ENCODE measurements at places on chromosomes 7 and 10. TPM values are rescaled to one million over a fixed set of nuclear protein-coding genes. Genes with fewer than 3 reads are reported as not detected.

GRCh38 chr7:15504351-15504750 lies 57.5 kb downstream of the AGMO start:
- no peak for DNase-seq

DNA sequence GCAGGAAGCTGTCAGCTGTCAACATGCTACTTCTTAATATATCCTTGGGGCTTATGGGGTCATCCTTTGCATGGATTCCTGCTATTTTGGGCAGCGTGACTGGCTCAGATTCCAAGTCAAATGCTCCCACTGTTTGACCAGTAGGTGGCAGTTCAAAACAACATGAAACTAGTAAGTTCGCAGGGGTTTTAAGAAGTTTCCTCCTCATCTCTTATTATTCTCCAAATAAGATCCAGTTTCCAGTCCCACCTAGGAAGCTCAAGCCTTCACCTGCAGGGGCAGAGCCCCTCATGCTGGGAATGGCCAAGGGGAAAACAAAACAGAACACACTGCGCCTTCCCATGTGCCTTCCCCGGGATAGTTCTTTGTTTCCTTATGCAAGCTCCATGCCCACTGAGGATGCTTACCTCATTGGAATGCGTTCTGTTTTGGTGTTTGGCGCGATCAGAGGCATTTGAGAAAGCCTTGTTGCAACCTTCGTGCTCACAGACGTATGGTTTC lies 259.8 kb downstream of the GLI3 start:
- DNase-seq: no peak

DNA sequence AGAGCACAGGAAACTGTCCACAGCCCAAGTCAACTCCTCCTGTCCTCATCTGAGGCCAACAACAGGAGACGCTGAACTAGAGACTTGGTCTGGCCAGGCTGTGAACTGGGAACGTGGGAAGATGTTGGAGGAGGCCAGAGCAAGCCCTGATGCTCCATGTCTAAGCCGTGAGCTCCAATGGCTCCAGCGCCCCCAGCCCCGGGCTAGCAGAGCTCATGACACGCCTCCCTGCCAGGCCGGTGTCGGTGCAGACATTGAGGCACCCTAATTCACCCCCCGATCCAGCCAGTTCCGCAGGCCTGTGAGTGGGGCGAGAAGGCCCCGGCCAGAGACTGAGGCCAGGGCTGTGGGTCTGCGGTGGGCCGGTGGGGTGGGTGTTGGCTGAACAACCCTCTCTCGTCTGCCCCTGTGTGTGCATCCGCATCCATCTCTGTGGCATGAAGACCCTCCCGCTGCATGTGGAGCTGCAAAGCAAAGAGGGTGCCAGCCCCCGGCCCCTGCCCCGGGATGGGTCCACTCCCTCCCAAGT lies 109.3 kb upstream of the MACROH2A2 start:
- no peak for DNase-seq

- DNase-seq: no peak
These were observed 1.1 kb downstream of the GGCT start for GRCh38 chr7:30503274-30504212.

DNA sequence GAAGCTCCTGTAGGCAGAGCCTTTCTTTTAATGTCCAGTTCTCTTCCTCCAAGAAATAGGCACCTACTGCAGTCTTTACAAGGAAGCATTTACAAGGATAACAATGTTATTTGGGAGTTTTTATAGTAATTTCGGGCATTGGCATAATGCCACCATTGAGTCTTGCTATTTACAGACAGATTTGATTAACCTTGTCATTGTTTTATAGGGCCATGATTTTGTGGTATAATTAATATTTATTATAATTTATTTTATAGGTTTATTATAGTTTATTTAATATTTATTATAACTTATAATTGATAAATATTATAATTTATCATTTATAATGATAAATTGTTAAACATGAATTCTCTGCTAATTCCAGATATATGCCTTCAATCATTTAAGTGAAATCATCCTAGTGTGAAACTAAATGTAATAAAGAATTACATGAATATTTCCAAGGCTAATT lies 573 bp upstream of the POT1 start:
- DNase-seq: no peak

DNA sequence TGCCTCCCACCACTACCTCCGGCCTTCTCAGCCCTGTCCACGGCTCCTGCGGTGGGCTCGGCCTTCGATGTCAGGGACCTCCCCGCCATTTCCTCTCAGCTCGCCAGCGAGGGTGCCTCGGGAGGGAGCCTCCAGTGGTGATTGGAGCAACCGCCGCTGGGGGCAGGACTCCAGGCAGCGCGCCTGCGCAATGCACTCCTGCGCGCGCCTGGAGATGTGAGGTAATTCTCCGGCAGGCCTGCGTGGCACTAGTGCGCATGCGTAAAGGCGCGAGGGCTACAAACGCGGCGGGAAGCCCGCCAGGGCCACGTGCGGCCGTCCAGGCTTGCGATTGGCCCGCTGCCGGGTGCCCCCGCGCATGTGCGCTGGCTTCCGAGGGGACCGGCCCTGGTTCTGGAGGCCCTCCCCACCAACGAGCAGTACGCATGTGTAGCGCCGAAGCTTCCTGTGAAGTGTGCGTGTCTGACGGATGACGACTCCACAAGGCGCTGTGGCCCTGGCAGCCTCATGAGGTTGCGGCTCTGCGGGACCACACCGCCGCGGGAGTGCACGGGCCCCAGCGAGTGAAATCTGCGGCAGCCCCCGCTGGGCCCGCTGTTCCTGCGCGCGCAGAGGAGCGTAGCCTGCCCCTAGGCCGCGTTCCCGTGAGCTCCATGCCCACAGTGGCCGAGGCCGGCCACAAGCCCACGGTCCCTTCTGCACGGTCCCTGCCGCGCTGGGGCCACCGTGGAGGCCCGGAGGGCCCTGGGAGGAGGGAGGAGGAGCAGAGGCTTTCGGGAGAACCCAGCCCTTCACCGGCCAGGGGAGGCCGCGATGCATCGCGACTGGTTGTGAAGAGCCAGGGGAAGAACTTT lies at the start of gene SYCE1:
Gene SYCE1, minus strand, starts transcription at position 143 of the 854 bp plus-strand sequence. Its CDS starts 54 bp downstream, at position 89.
- DNase-seq: no peak

GRB10 gene
- 0.48 TPM for total RNA-seq

SLC29A4 gene
- total RNA-seq: 0.52 TPM

ACTL6B gene
- total RNA-seq: not detected

SNX13 gene
- total RNA-seq: 34.2 TPM

EBLN1 gene
- total RNA-seq: not detected

HTR5A gene
- total RNA-seq: not detected

GSTO2 gene
- 0.93 TPM for total RNA-seq

TMEM229A gene
- not detected for total RNA-seq
